LHCN-M2 (cell line): ENCODE measurements at places on chromosomes 6 and 20. TPM values are rescaled to one million over a fixed set of nuclear protein-coding genes. Genes with fewer than 3 reads are reported as not detected.

- DNase-seq, result no peak
Measured at GRCh38 chr6:93516441-93516840, 97.1 kb upstream of the EPHA7 start.

- DNase-seq, result no peak
Measured at GRCh38 chr20:14451458-14451857, 114.0 kb upstream of the FLRT3 start.

- peak; percentile 71 for DNase-seq
Measured at GRCh38 chr6:81228912-81229555, 523.4 kb downstream of the TENT5A start.

DNA sequence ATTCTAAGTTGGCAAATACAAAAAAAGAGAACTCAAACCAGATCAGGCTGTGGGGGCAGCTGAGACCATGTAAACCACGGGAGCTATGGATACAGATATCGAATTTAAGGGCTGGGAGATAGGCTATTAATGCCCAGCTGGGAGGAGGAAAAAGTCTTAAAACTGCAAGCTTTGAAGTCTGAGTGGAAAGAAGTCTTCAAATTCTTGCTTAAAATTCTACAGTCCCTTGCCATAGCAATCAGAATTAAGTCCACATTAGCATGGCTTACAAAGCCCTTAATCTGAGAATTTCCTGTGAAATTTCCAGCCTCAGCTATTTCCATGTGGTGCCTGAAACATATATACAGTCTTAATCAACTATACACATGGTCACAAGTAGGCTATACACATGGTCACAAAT is 465.0 kb upstream of the HSF2 start:
- no peak for DNase-seq

EBF4 gene
- 0.06 and 0.19 TPM in 2 replicates for total RNA-seq

RNF39 gene
- total RNA-seq, result not detected in 2 replicates

ISM1 gene
- 0.06 and 0.11 TPM in 2 replicates for total RNA-seq

- DNase-seq, result no peak
Measured at GRCh38 chr6:40128127-40128526, 193.9 kb upstream of the MOCS1 start.

PSMB1 gene
- total RNA-seq, result 280 and 297 TPM in 2 replicates

- DNase-seq, result no peak
Measured at GRCh38 chr6:111356551-111356950, 126.5 kb downstream of the REV3L start.

DNA sequence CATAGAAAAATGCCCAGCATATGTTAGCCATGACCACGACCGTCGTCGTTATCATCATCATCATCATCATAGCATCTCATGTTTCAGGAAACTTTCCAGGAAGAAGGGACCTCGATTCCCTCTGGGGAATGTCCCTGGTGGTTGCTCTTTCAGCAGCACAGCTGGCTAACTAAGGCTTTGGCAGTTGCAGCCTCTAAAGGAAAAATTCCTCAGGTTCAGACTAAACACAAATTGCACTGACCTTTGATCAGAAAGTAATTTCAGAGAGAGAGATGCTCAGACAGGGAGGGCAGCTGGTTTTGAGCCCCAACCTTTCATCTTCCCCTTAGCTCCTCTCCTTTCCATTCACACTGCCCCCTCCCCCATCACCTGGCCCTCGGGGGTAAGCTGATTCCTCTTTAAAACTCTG is 5.6 kb upstream of the CFB start:
- DNase-seq, result peak; percentile 50
